ENCODE measurements at places on chromosomes 11 and 22.
A peak's percentile ranks its signal among the peaks of the same experiment; 100 is the strongest.

DNA sequence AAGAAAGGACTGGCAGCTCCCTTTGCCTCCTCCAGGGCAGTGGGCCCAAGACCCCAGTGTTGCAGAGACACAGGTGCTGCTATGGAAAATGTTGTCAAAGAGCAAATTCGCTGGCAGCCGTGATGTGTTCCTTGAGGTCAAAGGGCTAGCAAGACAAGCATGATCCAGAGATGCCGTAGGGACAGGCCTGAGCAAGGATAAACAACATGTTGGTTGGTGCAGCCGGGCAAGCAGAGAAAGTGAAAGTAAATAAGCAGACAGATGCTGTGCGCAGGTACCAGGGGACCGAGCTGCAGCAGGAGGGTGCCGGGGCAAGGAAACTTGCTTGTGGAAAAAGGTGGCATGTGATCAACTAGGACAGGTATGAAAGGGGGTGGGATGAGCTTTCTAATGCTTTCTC lies 125.5 kb upstream of the NECTIN1 start:
- peak; percentile 32 for DNase-seq

DNA sequence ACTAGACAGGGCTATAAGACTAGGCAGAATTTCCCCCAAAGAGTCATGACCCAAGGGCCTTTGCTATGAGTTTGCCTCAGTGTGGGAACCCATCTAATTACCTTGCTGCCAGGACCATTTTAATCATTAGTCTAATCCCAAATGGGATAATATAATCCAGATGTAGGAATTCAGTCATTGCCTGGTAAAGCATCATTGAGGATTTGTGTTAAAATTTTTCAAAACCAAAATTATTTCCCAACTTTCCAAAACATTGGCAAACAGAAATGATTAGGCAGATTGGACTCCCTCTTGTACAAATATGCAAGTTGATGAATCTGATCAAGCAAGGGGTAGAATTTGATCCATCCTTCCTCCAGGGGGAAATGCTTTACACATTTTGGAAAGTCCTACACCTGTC lies 16.2 kb upstream of the MMP13 start:
- no peak for DNase-seq

DNA sequence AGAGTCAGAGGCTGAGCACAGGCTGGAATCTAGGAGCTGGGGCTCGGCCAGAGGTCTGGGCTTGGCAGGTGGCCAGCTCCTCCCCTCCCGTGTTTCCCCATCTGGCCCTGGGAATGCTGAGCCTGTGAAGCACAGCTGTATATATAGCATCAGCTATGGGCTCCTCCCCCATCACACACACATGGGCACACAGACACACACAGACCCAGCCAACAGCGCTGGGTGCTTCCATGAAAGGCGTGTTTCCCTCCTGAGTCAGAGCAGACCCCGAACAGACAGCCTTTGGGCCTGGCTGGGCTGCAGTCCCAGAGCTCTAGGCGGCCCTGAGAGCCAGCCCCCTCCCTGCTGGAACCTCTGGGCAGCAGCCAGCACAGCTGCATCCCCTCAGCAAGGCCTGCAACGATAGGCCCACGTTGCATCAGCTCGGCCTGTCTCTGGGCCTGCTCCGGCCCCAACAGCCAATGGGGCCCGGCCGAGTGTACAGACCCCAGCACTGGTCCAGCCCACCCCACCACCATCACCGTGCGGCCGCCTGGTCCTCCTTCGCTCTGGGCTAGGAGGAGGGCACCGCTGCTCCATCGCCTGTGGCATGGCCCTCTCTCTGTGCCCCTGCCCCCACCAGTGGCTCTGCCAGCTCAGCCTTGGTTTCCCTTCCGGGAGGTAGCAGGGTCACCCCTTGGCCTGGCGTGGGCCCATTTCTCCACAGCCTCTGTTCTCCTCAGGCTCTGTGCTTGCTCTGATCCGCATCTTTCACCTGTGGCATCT lies 7.6 kb upstream of the SERPINH1 start:
- DNase-seq = no peak

- DNase-seq = no peak
These were observed 43.7 kb downstream of the CD82 start for GRCh38 chr11:44608991-44609782.

DNA sequence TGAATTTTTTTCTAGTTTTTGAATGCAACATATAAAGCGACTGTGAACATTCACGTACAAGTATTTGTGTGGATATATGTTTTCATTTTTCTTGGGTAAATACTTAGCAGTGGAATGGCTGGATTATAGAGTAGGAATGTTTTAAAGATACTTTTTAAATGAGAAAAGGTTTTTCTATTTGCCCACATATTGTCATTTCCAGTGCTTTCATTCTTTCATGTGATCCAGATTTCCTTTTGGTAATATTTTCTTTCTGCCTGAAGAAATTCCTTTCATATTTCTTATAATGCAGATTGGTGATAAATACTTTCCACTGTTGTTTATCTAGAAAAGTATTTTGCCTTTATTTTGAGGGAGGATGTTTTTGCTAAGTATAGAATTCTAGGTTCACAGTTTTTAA lies 7.9 kb downstream of the DDB2 start:
- DNase-seq = no peak

DNA sequence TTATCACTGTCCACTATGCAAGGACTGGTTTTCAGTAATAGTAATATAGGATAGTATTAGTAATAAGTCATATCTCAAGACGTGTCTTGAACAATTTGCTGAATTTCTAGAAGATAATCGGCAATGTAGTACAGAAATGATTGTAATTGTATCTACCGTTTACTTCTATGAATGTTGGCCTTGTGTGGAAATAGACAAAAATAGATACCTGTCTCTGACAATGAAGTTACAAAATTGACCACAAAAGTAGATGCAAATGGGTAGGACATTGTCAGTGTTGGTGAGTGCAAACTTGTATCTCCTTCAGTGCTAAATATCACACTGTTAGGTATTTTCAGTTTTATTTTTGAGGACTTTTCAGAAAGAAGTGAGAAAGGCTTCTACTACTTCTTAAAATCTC lies 43.1 kb downstream of the SVIP start:
- DNase-seq = no peak

- DNase-seq = no peak
These were observed 72.1 kb downstream of the AMOTL1 start for GRCh38 chr11:94840209-94840608.

- DNase-seq = no peak
These were observed 8.5 kb downstream of the MARK2 start for GRCh38 chr11:63847363-63847762.

DNA sequence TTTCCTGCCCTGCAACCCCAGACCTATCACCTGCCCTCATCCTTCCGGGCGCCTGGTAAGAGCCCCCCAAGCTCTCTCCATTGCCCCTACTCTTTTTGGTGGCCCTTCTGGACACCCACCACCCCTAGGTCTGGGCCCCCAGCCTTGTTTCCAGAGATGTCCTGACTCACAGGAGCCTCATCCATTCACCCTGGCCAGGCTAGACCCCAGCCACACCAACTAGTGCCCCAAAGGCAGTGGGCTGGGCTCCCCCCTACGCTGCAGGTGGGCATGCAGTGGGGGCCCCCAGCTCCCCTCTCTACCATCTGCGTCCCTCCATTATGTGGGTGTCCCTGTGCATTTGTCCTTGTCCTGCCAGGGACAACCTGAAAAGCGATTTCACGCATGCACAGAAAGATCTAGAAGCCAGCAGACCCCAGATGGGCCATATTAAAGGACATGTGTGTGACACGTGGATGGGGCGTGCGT lies 1.4 kb downstream of the MRGPRF start:
- no peak for DNase-seq

DNA sequence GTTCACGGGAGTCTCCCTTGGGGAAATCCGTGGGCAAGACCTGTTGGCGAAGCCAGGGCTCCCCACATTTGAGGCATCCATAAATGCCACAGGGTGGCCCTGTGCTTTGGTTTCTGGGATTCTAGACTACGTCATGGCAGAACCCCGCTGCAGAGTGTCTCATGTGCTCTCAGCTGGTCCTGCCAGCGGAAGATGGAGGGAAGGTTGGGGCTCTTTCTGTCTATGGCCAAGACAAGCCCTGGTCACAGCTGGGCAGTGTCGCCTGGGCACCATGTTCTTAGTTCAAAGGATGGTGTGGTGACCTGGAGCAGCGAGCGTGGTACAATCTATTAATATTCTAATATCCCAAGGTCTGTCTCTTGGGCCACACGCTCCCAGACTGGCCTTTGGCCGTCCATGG lies 511.7 kb downstream of the TBC1D22A start:
- DNase-seq = no peak

DNA sequence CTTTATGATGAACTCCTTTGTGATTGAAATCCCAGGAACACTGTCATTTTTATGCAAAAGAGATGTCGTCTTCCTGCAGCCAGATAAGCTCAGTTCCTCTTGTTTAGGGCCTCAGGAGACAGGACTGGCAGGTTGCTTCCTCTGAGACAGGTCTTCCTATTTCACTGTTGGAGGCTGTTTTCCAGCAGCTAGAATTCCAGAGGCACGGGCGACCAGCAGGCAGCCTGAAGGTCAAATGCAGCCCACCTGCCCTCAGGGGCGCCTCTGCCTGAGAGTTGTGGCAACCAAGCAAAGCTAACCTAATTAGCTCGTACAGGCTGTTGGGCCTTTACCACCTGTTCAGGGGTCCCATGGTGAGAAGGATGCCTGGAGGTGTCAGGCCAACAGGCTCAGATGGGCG lies 22.3 kb downstream of the SLC6A5 start:
- peak; percentile 72 for DNase-seq

- DNase-seq = no peak
These were observed 928.9 kb downstream of the TBC1D22A start for GRCh38 chr22:47691152-47691895.

GRCh38 chr22:28884747-28885350 lies 1.5 kb downstream of the ZNRF3 start:
- no peak for DNase-seq

DNA sequence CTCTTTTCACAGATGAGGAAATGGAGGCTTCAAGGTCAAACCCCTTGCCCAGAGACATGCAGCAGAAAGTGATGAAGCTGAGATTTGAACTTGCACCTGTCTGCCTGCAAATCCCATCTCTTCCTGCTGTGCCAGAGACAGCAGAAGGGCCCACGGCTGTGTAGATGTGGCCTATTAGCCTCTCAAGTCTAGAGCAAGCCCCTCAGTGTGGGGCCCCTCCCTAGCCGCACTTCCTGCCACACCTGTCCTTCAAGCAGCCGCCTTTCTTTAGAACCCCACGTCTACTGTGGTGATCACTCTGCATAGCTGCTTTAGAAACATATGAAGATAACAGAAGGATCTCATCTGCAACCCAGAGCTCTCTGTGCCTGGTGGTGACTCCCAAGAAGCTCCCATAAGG lies 41.2 kb upstream of the JAM3 start:
- DNase-seq = no peak

DNA sequence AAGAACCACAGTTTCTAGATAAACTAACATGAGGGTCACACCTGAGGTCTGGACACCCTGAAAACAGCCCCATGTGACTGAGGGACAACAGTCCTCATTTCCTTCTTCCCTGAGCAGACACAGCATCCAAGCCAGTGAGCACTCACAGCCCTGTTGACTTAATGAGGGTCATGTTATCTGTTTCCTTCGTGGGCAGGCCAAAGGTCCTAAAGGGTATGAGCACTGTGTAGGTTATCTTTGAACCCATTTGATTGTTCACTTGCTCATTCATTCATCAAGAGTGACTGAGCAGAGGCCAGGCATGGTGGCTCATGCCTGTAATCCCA lies 170.7 kb upstream of the B3GAT1 start:
- DNase-seq = no peak

DNA sequence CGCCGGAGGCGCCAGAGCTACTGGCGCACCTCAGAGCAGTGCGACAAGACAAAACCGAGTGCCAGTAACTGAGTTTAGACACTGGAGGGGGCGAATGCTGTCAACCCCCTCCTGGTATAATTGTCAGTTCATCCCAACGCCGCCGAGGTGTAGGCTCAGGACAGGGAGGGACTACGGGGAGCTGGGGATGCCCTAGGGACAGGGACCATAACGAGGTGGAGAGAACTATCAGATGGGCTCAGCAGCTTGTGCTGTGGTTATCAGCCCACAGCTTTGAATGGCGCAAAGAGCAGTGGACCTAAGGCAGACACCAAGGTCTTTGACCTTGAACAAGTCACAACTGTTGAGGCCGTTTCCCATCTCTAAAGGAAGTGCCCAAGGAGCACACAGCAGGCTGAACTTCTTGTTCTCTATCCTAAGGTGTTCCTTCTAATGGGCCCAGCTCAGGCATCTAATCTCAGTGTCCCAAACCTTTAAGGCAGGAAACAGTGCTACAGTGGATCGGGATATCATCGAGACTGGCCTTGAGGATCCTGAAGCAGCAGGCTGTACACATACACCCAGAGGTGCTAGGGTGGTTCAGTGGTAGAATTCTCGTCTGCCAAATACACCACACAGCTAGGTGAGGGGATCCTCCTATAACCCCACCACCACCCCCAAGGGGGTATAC lies 958 bp upstream of the TUT1 start:
- DNase-seq = no peak

DNA sequence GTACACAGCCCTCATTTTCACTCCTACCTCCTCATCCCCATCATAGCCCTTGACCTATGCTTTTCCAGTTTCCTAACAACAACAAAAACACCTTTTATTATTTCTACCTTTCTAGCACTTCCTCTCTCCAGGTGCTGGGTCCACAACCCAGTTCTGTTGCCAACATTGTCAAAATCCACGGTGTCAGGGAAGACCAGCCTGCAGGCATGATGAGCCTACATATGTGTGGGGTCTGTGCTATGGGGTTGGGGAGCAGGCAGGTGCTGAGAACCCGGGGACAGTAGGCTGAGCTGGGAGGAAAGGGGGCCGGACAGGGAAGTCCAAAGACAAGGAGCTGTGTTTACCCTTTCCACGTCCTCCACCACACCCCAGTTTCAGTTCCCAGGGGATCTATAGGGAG lies 711 bp upstream of the ZPR1 start:
- DNase-seq = no peak

DNA sequence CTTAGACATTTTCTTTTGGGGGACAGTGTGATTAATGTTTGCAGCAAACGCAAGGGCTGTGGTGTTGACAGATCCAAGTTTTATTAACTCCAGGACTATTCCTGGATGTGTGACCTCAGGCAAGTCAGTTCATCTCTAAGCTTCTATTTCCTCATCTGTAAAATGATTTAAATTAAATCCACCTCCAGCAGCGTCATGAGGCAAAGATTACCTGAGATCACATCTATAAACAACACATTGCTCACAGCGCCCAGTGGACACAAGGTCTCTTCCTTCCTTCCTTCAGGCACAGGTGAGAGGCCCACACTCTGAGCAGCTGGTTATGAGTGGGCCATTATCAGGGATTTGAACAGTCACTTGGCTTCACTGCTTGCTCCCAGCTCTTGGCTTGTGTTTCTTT lies 111.2 kb upstream of the RASSF10 start:
- no peak for DNase-seq

DNA sequence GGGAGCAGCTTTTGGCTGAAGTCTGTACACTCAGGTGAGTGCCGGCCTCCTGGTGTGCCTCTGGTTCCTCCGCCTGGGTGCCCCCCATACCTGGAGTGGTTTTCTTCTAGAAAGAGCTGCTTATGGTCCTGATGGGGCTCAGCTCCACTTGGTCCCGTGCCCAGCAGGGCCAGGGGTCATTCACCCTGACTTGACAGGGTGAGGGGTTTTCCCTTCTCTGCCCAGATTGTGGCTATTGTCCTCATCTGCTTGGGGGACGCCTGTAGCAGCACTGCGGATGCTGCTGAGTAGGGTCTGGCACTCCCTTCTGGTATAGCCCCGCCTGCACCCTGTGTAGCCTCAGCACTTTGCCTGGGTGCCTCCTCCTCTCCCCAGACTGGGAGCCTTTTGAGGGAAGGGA lies 8.2 kb downstream of the OMP start:
- DNase-seq = no peak

Data from NCI-H146 (cell line).